Activated effector memory CD4-positive, alpha-beta T cell treated with anti-CD3 and anti-CD28 coated beads, Interleukin-2, amount 50 U/mL, for 16 hours (primary cell): ENCODE measurements at places on chromosomes 1 and 21.

GRCh38 chr1:116537040-116537831, 33.6 kb downstream of the CD58 start:
- no peak for DNase-seq

- DNase-seq, result no peak
Observed at GRCh38 chr1:8641377-8641997, 176.0 kb downstream of the RERE start.

- no peak for DNase-seq
Observed at GRCh38 chr1:104132382-104132973, 382.8 kb downstream of the AMY1C start.

DNA sequence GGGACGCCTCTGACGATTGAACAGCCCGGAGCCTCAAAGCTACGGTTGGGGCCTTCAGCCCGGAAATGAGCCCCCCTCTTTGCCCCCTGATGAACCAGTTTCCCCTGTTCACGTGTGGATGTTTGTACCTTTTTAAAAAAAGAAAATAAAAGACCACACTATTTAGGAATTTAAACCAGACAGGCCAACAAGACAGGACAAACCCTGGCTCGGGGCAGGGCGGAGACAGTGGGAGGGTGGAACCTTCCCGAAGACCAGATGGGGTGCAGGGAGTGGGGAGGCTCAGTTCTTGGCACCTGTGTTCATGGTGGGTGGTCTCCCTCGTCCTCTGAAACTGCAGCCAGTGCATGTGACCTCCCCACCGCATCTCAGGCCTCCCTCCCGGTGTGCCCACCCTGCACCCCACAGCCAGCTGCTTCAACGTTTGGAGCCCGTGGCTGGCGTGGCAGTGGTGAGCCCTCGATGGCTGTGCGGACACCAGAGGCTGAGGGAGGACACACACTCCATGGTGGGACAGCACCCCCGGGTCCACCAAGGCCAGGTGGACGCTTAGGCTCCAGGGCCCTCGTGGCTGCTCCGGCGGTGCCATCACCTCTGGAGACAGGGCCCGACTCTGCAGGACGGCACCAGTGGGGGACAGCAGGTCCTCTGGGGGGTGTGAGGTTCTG, 45.6 kb downstream of the COL18A1 start:
- no peak for DNase-seq

DNA sequence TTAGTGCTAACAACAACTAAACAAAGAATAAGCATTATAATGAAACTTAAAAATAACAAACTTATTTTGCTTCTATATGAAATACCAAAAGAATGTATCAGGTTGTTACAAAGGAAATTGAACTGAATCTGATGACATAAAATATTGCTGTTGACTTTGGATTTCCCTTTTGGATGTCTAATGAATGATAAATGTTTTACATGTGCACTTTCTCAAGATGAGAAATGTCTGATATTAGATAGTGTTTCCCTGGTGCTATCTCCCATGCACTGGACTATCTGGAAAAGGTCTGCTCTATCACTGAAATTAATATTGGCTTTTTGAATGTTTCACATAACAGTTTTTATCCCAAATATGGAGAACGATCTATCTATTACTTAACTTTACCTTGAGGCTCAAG, 179.9 kb downstream of the HMCN1 start:
- no peak for DNase-seq

DNA sequence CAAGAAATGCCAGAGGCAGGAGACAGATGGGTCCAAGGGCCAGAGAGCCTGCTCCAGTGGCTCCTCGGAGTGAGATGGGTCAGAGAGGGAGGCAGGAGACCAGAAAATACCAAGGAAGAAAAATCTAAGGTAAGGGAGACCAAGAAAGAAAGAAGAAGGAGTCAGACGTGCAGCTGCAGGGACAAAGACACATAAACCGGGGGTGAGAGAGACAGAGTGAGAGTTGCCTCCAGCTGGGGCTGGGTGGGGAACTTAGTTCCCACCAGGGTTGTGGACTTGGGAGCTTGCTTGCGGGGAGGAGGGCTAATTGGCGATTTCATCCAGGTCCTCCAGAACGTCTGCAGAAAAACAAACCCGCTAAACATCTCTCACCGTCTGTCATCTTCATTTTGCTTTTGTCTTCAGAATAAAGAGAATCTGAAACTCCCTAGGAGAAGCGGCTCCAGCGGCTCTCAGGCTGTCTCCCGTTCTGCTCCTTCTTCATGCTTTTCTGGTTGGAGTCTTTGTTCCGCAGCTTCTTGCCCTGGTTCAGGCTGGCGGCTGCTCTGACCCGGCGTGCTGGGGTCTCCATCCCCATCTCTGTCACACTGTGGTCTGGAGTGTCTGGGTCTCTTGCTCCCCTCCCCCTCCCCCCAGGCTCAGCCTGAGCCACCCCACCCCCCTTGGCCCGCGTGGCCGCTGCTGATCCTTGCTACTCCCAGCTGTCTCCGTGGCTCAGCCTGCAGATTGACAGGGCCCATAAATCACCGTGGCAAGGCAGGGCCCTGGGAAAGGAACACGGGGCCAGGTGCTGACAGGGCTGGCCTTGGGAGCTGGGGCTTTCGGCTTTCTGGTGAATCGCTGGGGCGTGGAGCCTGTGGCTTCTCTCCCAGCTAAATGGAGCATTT, 66.6 kb downstream of the UBIAD1 start:
- DNase-seq, result no peak

DNA sequence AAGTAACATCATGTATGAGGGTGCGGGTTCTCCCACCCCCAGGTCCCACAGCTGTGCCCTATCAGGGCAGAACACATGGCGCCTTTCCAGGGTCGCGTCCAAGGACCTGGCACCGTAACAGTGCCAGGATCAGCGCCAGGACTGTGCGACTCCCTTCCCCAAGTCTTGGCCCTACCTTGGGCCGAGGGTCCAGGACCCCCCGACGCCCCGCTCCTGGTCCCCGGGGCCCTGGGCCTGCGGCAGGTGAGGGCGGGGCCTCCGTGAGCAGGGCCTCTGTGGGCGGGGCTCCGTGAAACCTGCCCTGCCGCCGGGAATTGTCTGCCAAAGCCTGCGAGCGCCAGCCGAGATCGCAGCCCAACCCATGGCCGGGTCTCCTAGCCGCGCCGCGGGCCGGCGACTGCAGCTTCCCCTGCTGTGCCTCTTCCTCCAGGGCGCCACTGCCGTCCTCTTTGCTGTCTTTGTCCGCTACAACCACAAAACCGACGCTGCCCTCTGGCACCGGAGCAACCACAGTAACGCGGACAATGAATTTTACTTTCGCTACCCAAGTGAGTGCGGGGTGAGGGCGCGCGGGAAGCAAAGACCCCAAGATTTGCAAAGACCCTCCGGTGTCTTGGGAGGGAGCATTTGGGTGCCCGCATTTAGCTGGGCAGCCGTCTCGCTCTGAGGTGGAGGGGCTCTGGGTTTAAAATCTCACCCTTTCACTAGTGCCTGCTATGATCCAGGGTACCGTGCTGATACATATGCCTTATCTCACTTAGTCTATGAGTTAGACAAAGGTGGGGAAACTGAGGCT, at the start of gene RHBG:
TSS of gene RHBG (plus strand) at position 323 of the 796 bp plus-strand sequence. CDS start at position 362, 39 bp downstream.
- DNase-seq, result peak; percentile 68

DNA sequence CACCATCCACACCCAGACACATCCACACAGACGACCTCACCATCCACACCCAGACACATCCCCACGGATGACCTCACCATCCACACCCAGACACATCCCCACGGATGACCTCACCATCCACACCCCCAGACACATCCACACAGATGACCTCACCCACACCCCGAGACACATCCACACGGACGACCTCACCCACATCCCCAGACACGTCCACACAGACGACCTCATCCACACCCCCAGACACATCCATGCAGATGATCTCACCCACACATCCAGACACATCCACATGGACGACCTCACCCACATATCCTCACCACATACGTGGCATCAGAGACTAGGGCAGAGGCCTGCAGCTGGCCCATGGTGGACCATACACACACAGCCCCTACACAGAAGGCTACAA, 14.7 kb upstream of the FABP3 start:
- no peak for DNase-seq

DNA sequence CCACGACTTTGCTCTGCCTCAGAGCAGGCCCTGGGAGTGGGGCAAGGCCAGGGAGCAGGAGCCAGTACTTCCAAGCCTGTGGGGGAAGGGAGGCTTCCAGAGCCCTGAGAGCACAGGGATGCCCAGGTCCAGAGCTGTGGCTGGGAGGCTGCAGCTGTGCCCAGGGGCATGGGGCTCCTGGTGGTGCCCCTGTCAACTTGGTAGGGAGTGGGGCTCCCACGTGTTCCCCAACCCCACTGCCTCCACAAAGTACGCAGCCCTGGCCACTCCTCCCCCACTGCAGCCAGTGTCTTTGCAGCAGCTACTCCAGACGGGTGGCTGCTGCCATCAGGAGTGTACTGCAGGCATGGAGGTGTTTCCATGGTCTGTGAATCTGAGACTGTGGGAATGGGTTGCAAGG, 294.1 kb upstream of the SNX7 start:
- no peak for DNase-seq

DNA sequence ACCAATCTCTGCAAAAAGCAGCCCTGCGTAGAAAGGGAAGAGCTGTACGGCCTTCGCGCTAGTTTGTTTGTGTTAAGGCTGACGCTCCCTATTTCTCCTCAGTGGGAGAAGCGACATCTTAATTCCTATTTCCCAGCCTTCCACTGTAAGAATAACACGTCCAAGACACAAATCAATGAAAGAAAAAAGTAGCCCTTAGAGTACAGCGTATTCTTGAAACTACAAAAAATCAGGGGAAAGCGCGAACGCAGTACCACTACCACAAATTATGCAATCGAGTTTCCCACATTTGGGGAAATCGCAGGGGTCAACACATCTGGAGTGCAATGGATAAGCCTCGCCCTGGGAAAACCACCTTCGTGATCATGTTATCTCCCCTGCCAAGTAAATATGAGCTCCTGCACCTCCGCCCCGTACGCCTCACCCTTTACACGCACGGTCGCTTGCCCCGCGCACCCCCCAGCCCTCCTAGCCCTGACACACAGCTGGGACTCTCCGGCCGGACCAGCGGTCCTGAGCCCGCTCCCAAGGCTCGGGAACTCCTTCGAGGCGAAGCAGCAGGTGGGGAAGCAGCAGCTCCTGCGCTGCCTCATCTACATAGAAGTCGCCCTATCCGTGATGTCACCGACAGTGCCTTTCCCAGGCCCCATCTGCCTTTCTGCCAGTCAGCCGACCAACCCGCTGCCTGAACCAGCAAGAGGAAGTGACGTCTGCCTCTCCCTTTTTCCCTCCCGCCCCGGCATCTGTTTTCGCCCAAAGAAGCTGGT, 94.7 kb downstream of the PPIAL4G start:
- DNase-seq, result peak; percentile 95

GRCh38 chr1:56995414-56996100, 29.7 kb upstream of the C8B start:
- DNase-seq, result no peak

- DNase-seq, result peak; percentile 76
Observed at GRCh38 chr1:234881893-234882771, 246.5 kb downstream of the TOMM20 start.

- peak; percentile 83 for DNase-seq
Observed at GRCh38 chr1:154352581-154353459, 27.5 kb downstream of the ATP8B2 start.

GRCh38 chr1:79663916-79664315, 657.4 kb upstream of the ADGRL4 start:
- no peak for DNase-seq

- DNase-seq, result no peak
Observed at GRCh38 chr1:112887599-112888283, 68.3 kb downstream of the SLC16A1 start.

DNA sequence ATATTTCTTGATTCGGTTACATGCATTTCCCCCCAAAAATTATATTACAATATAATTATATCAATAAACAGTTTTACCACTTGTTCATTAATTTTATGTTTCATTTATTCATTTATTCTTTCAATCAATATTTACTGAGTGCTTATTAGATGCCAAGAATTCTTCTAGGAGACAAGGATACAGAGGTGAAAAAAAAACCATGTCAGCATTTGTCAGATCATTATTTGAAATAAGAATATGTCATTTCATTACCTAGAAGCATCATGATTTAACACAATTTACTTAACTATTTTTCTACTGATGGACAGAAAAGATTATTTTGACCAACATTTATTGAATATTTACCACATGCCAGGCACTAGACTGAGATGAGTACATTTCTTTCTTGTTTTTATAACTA, 512.7 kb downstream of the LMO4 start:
- DNase-seq, result no peak

DNA sequence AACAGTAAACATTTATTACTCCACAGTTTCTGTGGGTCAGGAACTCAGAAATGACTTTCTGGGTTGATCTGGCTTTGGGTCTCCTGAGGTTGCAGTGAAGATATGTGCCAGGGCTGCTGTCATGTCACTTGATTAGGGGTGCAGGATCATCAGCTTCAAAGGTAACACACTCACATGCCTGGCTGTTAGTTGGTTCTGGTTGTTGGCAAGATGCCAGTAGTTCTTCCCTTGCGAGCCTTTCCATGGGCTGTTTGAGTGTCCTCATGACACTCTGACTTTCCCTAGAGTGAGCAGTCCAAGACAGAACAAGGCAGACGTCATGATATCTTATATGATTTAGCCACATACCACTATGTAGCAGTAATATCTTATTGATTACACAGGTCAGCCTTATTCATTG, 1.8 kb downstream of the SWT1 start:
- DNase-seq, result no peak

DNA sequence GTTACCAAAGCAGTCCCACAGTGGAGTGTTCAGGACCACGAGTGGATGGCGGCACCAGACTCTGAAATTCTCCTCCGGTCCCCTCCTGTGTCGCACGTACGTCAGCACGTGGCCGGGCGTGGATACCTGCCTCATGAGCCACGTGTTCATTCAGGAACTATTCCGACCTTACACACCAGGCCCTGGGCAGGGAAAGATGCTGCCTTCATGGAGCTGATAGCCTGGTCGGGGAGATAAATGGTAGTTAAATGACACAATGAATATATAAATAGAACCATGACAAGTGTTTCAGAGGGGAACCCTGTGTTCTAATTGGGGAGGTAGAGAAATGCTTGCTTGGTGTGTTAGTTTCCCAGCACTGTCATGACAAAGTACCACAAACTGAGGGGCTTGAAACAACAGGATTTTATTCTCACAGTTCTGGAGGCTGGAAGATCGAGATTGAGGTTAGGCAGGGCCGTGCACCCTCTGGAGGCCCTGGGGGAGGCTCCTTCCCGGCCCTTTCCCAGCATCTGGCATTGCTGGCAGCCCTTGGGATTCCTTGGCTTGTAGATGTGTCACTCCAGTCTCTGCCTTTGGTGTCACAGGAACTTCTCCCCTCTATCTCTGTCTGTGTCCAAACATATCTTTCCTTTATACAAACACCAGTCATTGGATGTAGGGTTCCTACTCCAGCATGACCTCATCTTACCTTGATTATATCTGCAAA, 28.9 kb upstream of the GPR137B start:
- peak; percentile 48 for DNase-seq
